ENCODE measurements at places on chromosomes 6 and 20. TPM values are rescaled to one million over a fixed set of nuclear protein-coding genes. Genes with fewer than 3 reads are reported as not detected.

- H3K36me3 ChIP-seq, result no peaks in the 10 kb centered on the region
- H3K4me3 ChIP-seq, result no peak overlapping the region
- H3K27ac ChIP-seq, result no peak overlapping the region
- no peak for DNase-seq
Measured at GRCh38 chr6:116533233-116533957, 12.1 kb downstream of the TRAPPC3L start.

DNA sequence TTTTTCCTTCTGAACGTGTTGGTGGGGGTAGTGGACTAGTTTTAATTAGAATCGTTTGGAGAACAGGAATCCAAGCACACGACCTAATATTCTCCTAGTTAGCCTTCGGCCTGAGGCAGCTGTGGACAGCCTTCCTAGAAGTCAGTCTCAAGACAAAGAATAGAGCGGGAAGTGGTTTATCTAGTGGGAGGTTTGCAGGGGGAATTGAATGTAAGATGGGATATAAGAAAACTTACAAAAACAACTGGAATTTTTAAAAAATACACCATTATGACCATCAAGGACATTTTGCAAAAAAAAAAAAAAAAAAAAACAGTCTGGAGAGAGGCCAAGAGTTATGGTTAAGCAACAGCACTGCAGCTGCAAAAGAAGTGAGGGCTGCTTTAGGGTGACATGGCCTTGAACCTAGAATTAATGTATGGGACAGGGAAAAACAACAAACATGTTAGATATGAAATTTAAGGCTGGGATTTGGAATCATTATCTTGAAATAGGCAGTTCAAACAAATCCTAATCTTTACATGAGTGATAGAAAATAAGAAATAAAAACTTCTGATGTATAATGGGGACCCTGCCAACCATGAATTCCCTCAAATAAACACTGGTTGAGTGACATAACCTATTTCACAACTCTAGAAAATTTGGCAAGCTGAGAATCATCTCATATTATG lies 40.2 kb downstream of the PLAGL1 start:
- DNase-seq, result no peak
- H3K4me3 ChIP-seq, result no peak overlapping the region
- no peaks in the 10 kb centered on the region for H3K36me3 ChIP-seq

- no peaks in the 10 kb centered on the region for H3K36me3 ChIP-seq
- H3K27ac ChIP-seq, result no peak overlapping the region
- H3K4me3 ChIP-seq, result no peak overlapping the region
- no peak for DNase-seq
- H3K4me1 ChIP-seq, result no peaks in the 10 kb centered on the region
Measured at GRCh38 chr6:44157152-44157521, 1.5 kb upstream of the CAPN11 start.

DNA sequence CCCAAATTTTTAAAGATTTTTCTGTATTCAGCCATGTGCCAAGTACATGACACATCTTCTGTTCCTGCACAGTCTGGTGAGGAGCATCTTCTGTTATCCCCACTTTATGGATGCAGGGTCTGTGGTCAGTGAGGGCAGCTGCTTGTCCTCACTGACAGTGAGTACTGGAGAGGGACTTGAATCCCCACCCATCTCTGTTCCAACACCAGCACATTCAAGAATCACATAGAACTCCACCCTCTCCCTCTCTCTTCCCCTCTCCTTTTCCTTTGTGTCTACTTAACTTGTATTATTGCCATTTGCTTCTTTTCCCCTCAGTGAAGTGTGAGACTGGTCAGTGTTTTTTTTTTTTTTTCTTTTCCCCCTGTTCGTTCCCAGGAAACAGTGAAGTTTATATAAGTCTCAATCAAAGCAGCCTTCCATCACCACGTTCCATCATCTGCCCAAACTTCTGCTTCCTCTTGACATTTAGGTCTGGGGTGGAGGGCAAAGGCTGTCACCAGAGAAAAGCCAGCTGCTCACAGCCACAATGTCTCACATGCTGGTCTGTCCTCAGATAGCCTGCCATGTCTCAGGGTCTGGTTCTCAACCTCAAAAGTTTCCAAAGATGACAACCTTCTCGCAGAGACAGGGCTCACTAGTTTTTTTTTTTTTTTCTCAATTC lies 110.0 kb upstream of the SSTR4 start:
- no peak for DNase-seq
- no peaks in the 10 kb centered on the region for H3K36me3 ChIP-seq
- H3K4me3 ChIP-seq, result no peak overlapping the region
- H3K4me1 ChIP-seq, result no peaks in the 10 kb centered on the region
- H3K27ac ChIP-seq, result no peak overlapping the region

DNA sequence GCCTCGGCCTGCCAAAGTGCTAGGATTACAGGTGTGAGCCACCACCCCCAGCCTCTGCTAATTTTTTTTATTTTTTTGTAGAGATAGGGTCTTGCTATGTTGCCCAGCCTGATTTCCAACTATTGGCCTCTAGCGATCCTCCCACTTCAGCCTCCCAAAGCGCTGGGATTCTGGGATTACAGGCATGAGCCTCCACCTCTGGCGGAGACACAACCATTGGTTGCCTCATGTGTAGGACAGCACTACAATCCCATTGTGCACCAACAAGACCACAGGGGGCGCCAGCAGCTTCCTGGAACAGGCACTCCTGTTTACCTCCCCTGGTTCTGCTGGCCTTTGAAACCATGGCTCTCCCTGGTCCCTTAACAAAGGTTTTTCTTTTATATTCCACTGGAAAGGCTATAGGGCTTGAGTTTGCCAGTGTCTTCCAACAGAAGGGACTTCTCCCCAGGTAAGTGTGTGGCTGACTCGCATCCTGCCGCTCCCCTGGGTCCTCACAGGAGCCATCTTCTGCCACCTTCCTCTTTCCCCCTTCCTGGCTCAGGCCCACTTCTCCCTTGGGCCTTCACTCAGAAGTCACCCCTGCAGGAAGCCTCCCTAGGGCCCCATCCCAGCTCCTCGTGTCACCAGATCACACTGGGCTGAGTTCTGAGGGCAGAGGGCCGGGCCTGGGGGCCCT lies 39.2 kb upstream of the TLDC2 start:
- no peak for DNase-seq
- H3K27me3 ChIP-seq, result no peaks in the 10 kb centered on the region
- peaks cover 17% of the 10 kb centered on the region for H3K4me1 ChIP-seq
- no peak overlapping the region for H3K4me3 ChIP-seq
- H3K27ac ChIP-seq, result peak overlapping the region; percentile 57

DNA sequence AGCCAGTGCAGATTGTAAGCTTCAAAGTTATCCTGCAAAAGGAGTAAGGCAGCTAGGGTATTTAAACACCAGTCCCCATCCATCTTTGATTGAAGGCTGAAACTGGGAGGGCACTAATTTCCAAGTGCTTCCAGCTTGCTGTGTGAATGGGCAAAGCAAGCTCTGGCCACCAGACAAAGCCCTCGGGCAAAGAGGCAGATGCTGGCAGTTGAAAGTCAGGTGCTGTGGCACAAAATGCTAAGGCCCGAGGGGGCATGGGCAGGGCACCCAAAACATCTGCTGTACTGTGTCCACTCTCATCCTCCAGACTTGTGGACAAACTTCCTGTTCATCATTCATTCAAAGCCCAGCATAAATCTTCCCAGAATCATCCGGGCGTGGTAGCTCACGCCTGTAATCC lies 62.9 kb downstream of the TRMT6 start:
- no peaks in the 10 kb centered on the region for H3K27me3 ChIP-seq
- H3K4me3 ChIP-seq, result no peak overlapping the region
- no peak overlapping the region for H3K27ac ChIP-seq

- H3K4me1 ChIP-seq, result no peaks in the 10 kb centered on the region
- no peak overlapping the region for H3K27ac ChIP-seq
- no peaks in the 10 kb centered on the region for H3K27me3 ChIP-seq
Measured at GRCh38 chr6:125867483-125867942, 76.8 kb downstream of the NCOA7 start.

DNA sequence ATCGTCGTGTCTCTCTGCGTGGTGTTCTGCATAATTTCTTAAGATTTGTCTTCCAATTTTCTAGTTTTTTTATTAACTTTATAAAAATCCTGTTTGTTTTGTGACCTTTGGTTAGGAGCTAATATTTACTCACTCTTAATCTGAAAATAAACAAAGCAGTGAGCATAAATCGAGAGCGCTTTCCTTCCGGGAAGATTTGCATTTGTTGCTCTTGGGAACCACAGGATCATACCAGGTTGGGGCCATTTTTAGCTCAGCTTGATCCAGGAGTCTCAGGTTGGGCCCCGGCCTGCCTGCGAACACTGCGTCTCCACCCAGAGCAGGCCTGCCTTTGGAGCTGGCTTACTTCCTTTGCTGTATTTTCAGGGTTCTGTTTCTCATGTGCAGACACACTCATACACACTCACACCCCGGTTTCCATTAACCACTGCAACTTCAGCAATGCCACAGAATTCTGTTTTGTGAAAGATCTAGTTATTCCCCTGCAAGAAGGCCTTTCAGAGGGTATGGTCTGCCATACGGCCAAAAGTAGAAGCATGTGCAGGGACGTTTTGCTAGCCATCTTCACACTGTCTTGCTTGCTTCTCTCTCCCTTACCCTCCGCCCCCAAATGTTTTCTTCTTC lies 17.3 kb downstream of the BPHL start:
- H3K36me3 ChIP-seq, result no peaks in the 10 kb centered on the region
- no peak overlapping the region for H3K27ac ChIP-seq
- H3K4me1 ChIP-seq, result no peaks in the 10 kb centered on the region
- H3K4me3 ChIP-seq, result no peak overlapping the region
- no peaks in the 10 kb centered on the region for H3K27me3 ChIP-seq

GRCh38 chr6:67506352-67506751 lies 1128.7 kb upstream of the ADGRB3 start:
- H3K4me3 ChIP-seq, result no peak overlapping the region
- no peaks in the 10 kb centered on the region for H3K4me1 ChIP-seq
- H3K27ac ChIP-seq, result no peak overlapping the region
- no peak for DNase-seq
- no peaks in the 10 kb centered on the region for H3K36me3 ChIP-seq

- H3K4me3 ChIP-seq, result no peak overlapping the region
- H3K27ac ChIP-seq, result no peak overlapping the region
- H3K4me1 ChIP-seq, result no peaks in the 10 kb centered on the region
Measured at GRCh38 chr20:20561172-20561571, 151.3 kb downstream of the RALGAPA2 start.

PROKR2 gene
- not detected for total RNA-seq

GRIK2 gene
- total RNA-seq, result 0.92 TPM

THBS2 gene
- total RNA-seq, result 817 TPM

PLG gene
- not detected for total RNA-seq
